ENCODE measurements at places on chromosomes 12 and 14.
A peak's percentile ranks its signal among the peaks of the same experiment; 100 is the strongest.

- no peak for DNase-seq
Observed at GRCh38 chr12:3617565-3617964, 126.6 kb downstream of the PRMT8 start.

DNA sequence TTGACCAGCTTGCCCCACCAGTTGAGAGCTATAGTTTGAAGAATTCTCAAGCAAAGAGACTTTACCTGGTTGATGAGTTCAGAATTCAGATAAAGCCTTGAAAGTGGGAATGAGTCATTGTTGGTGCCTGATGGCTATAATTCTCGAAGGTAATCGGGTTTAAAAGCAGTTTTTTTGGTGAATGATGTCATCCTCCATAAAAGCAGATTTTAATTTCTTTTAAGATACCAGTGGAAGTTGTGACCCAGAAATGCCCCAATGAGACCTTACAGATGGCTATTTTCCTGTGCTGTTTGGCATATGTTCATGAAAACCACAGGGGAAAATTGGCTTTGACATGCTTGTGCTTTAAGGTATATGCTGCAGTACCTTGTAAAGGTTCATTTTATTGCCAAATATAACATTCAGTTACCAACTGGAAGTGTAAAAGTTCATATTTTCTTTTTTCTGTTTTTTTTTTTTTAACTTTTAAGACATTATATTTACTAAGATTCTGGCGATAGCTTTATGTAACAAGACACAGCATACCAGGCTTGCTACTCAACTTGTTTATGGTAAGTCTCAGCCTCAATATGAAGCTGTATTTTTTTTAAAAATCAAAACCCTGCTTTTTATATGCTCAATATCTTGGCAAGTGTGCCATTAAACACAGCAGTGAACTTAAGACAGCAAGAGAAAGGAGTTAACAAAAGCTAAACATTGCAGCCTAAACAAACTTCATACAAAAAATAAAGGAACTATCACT is 119.3 kb downstream of the LMNTD1 start:
- DNase-seq, result peak; percentile 78

- no peak for DNase-seq
Observed at GRCh38 chr14:87233806-87234384, 759.1 kb downstream of the GALC start.

- DNase-seq, result no peak
Observed at GRCh38 chr12:62045211-62045610, 215.0 kb upstream of the USP15 start.

GRCh38 chr14:61630399-61631044 is 64.8 kb upstream of the HIF1A start:
- DNase-seq, result no peak

DNA sequence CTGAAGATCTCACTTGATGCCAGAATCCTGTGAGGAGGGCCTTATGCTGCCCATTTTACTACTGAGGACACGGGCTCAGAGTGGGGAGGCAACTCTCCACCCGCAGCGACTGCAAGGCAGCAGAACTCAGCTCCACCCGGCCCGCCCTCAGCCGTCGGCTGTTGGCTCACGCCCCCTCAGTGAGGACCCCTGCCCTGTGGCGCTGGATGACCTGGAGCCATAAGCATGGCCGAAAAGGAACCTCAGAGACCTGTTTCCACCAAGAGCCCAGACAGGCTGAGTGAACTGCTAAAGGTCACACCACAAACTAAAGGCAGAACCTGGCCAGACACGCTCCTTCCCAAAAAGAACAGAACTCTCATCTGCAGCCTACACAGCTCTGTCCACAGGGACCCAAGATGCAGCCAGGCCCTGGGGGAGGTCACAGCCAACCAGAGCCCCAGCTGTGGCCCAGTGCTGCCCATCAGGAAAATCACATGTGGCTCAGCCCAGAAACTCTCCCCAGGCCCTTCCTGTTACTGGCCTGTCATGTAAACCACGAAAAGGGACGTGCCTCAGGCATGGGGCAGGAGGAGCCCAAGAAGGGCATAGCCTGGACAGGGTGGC is 32.8 kb downstream of the CCNK start:
- DNase-seq, result no peak

- no peak for DNase-seq
Observed at GRCh38 chr12:49279706-49280159, 14.9 kb downstream of the TUBA1C start.

DNA sequence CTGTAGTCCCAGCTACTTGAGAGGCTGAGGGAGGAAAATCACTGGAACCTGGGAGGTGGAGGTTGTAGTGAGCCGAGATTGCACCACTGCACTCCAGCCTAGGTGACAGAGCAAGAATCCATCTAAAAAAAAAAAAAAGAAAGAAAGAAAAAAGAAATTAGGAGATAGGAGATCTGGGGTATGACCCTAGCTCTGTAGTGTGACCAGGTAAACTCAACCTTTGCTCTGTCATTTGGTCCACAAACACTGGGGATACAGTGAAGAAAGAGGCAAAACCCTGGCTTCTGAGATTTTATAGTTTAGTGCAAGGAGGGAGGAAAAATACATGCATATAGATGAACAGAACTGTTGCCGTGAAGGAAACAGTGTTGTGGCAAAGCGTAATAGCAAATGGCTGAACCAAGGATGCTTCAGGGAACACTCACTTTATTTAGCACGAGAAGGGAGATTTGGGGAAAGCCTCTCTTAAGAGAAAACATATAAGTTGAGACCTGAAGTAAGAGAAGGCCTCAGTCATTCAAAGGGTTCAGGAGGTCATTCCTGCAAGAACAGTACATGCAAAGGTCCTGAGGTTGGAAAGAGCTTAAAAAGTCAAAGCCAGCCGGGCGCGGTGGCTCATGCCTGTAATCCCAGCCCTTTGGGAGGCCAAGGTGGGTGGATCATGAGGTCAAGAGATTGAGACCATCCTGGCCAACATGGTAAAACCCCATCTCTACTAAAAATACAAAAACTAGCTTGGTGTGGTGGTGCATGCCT is 29.6 kb upstream of the ATXN2 start:
- DNase-seq, result no peak

DNA sequence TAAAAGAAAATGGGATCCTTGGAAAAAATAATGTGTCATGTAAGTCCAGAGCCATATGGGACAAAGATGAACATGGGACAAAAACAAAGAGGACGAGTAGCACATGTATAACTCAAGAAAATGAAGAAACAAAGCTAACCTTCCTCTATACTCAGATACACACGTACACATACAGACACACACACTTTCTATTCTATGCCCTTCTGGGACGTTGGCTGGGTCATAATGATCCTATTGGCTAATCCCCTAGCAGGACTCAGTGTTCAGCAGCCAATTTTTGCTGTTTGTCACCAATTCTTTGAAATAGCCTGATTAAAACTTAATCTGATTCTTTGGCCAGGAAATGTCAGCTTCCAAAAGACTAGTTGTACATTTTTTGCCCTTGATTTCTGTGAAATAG is 189.4 kb upstream of the FOXG1 start:
- DNase-seq, result no peak

Data from EL (cell line).